Thoracic aorta (tissue), 2 donors: ENCODE measurements at places on chromosomes 3 and 15.

- DNase-seq = no peak
Observed at GRCh38 chr3:171876680-171877147, 33.6 kb downstream of the TMEM212 start.

GRCh38 chr3:3260870-3261269 is 81.4 kb upstream of the CRBN start:
- DNase-seq = no peak

DNA sequence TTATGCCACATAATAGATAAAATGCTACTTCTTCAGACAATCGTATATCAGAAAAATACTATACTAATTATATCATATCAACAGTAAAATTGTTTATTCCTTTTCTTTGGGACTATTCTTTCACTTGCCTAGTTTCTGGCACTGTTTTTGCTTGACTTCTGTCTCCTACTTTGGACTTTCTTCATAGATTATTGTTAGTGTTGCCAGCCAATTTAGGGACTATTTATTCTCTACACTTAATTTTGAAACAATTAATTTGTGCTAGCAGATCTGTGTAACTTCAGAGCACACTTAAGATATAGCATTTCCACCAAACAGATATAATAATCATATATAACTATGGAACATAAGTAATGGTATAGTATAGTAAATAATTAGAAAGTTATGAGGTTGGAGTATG is 305.6 kb downstream of the CADM2 start:
- DNase-seq = no peak

- no peak for DNase-seq
Observed at GRCh38 chr3:26422415-26422814, 200.2 kb upstream of the LRRC3B start.

GRCh38 chr3:142165194-142165593 is 15.8 kb upstream of the TFDP2 start:
- DNase-seq = no peak

DNA sequence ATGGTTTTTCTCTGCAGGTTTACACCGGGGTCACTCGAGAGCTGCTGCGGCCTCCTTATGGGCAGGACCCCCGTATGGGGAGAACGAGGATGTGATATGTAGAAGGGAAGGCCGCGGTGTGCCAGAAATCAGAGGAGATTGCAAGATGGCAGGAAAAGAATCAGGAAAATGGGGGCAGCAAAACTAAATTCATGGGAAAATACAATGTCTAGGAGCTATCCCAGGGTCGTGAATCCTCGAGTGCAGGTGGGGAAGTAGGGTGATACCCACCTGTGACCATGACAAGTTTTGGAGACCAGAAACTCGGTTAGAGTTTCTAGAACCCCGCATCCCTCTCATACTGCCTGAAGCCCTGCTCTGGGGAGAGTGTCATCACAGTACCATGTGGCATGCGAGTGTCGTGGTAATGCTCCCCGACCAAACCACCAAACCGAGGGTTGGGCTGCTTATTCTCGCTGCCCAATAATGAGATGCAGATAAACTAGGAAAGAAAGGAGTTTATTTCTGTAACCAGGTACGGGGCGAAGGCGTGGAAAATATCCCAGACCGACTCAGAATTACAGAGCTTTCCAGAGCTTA is 781 bp downstream of the TRNT1 start:
- DNase-seq = no peak

GRCh38 chr3:113927556-113927955 is 20.3 kb upstream of the ZDHHC23 start:
- DNase-seq = no peak
